ENCODE measurements at places on chromosomes 2 and 18. TPM values are rescaled to one million over a fixed set of nuclear protein-coding genes. Genes with fewer than 3 reads are reported as not detected.

Gene DNAJC5G
- total RNA-seq: 0.44 TPM

DNA sequence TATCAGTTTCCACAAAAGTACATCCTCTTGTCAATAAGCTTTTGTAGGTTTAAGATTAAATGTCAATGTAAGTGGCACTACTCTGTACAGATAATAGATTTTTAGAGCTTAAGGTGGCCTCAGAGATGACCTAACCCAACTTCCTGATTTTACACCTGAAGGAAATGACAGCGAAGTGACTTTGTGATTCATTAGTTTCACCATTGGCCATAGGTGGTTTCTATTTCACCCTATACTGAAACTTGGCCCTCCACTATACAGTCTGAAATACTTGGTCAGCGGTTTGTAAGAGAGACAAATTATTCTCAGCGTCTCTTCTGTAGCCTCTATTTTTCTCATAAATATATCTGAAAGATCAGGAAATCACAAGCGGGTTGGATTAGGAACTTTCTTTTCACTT is 330.4 kb upstream of the FAM98A start:
- H3K4me1 ChIP-seq: no peaks in the 10 kb centered on the region
- H3K4me3 ChIP-seq: no peak overlapping the region
- no peak for DNase-seq
- no peak overlapping the region for H3K27ac ChIP-seq
- no peaks in the 10 kb centered on the region for H3K36me3 ChIP-seq

GRCh38 chr2:111701266-111701665 is 182.7 kb downstream of the ANAPC1 start:
- no peak overlapping the region for H3K27ac ChIP-seq
- peaks cover 1% of the 10 kb centered on the region for H3K36me3 ChIP-seq
- H3K27me3 ChIP-seq: no peaks in the 10 kb centered on the region
- DNase-seq: peak; percentile 51

- DNase-seq: peak; percentile 64
- no peaks in the 10 kb centered on the region for H3K36me3 ChIP-seq
- peak overlapping the region; percentile 19 for H3K4me3 ChIP-seq
- H3K4me1 ChIP-seq: peaks cover 13% of the 10 kb centered on the region
- no peaks in the 10 kb centered on the region for H3K27me3 ChIP-seq
- H3K27ac ChIP-seq: no peak overlapping the region
These were observed 82.9 kb downstream of the TNS1 start for GRCh38 chr2:217919781-217920351.

Gene NAT8
- not detected for total RNA-seq

Gene DRC1
- total RNA-seq: not detected

Gene TNFAIP6
- 0.81 TPM for total RNA-seq

Gene HOXD10
- not detected for total RNA-seq

DNA sequence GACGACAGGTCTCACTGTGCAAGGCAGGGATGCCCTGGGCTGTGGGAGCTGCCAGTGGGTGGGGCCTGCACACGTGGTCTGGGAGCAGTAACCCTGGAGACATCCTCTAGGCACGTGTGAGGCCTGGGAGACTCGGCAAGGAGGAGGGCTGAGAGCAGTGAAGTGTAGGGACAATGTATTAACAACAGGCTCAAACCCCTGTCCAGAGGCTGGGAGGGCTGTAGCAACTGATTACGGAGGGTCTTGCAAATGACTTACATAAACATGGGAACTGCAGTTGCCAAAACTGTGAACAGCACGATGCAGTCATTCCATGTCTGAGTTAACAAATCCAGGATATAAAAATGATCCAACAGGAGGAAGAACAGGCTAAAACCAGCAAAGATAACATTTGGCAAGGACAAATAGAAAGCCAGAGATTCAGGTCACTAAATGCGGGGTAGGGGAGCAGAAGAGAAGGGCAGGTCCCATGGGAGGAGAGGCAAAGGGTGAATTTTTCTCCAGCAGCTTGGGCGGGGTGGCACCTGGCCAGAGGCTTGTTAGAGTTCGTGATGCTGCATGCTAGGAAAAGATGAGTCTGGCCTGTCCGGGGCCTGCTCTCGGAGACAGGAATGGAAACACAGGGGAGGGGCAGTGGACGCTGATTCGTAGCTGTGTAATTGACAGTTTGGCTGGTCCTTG is 44.9 kb downstream of the CYP27C1 start:
- peaks cover 4% of the 10 kb centered on the region for H3K36me3 ChIP-seq
- H3K27ac ChIP-seq: no peak overlapping the region
- H3K27me3 ChIP-seq: no peaks in the 10 kb centered on the region
- no peak overlapping the region for H3K4me3 ChIP-seq
- peaks cover 2% of the 10 kb centered on the region for H3K4me1 ChIP-seq

DNA sequence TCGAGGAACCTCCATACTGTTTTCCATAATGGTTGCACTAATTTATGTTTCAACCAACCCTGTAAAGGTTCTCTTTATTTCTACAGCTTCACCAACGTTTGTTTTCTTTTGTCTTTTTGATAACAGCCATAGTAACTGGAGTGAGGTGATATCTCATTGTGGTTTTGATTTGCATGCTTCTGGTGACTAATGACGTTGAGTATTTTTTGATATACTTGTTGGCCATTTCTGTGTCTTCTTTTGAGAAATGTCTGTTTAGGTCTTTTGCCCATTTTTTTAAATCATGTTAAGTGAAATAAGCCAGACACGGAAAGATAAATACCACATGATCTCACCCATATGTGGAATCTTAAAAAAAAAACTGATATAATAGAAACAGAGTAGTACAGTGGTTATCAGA is 74.8 kb upstream of the SMIM21 start:
- no peak for DNase-seq
- H3K4me1 ChIP-seq: no peaks in the 10 kb centered on the region
- no peaks in the 10 kb centered on the region for H3K36me3 ChIP-seq

Gene PLCD4
- total RNA-seq: 0.42 TPM

DNA sequence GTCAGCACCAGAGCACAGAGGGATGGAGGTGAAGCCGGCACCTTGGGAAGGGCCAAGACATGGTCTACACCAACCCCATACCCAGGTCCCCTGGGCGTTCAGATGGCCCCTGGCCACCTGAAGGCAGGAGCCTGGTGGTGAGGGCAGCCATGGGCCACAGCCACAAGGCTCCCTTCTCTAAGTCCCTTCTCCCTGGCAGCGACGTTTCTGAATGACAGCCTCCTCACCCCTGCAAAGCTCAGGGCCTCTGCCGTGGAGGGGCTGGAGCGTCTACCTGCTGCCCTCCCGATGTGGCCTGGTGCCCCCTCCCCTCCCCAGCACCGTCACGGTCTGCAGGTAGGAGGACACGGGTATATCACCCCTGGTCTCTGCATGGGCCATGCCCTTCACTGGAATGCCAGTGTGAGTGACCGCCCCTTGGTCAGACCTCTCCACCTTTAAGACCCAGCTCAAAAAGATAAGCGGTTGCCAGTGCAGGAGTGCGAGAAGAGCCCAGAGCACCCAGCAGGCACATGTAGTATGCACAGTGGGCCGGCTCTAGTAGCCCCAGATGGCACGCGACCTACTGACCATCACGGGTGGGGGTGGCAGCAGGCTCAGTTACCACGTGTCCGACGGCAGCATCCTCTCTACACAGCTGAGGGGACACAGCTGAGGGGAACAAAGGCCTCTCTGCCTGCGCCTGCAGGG is 46.6 kb downstream of the HS6ST1 start:
- no peaks in the 10 kb centered on the region for H3K4me1 ChIP-seq
- H3K27me3 ChIP-seq: no peaks in the 10 kb centered on the region
- peaks cover 45% of the 10 kb centered on the region for H3K36me3 ChIP-seq
- no peak overlapping the region for H3K27ac ChIP-seq

- H3K36me3 ChIP-seq: peaks cover 50% of the 10 kb centered on the region
- no peaks in the 10 kb centered on the region for H3K4me1 ChIP-seq
- no peaks in the 10 kb centered on the region for H3K27me3 ChIP-seq
- peak; percentile 53 for DNase-seq
- no peak overlapping the region for H3K4me3 ChIP-seq
These were observed 87.9 kb downstream of the PXDN start for GRCh38 chr2:1656326-1656960.

Gene TFPI
- total RNA-seq: 5.8 TPM

Gene VWC2L
- not detected for total RNA-seq

Gene ZNF521
- total RNA-seq: 3.3 TPM

Gene CRYGD
- not detected for total RNA-seq

DNA sequence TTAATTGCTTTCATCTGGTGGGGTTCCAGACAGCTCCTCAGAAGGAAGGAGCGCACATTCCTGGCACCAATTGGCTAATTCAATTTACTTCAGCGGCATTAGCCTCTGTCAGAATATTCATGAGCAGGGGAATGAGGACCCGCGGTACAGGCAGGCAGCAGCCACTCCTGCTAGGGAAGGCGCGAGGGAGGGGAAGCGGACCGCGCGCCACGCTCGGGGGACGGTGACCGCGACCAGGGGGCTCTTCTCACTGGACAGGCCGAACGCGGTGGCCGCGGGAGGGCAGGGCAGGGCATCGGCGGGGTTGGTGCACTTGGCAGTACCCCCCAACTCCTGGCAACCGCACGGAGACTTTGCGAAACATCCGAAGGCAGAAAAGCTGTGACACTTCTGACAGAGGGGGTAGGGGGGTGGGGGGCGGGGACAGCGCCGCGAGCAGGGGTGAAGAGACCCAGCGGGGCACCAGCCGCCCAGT is at the start of gene CDH20:
Gene CDH20 (plus strand): TSS at position 160 of the 475 bp plus-strand sequence.
- peaks cover 4% of the 10 kb centered on the region for H3K27me3 ChIP-seq
- H3K4me3 ChIP-seq: peak within 1 kb of the TSS; percentile 92
- no peak within 1 kb of the TSS for H3K27ac ChIP-seq
- DNase-seq: peak; percentile 72
- no peaks in the 10 kb centered on the region for H3K4me1 ChIP-seq

- peaks cover 9% of the 10 kb centered on the region for H3K36me3 ChIP-seq
- H3K4me3 ChIP-seq: no peak overlapping the region
- H3K4me1 ChIP-seq: no peaks in the 10 kb centered on the region
- no peak for DNase-seq
These were observed 265.4 kb upstream of the UBE2E3 start for GRCh38 chr2:180715044-180715443.

DNA sequence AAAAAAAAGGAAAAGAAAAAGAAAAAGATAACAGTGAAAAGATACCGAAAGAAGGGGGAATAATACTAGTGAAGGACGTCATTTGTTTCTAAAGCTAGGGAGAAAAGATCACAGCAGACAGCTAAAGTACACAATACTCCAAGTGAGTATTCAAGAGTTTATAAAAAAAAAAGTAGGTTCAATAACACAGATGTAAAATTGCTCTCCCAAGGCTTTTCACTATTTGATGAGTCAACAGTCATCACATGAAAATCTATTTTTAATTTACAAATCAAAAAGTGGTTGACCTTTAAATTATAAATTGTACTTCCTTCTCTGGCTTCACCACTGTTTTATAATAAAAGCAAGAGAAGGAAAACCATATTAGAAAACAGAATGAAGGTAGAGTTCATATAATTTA is 144.0 kb downstream of the ZRANB3 start:
- DNase-seq: no peak
- H3K27ac ChIP-seq: no peak overlapping the region
- no peaks in the 10 kb centered on the region for H3K4me1 ChIP-seq
- H3K4me3 ChIP-seq: no peak overlapping the region
- peaks cover 15% of the 10 kb centered on the region for H3K36me3 ChIP-seq

Gene ASB18
- not detected for total RNA-seq

DNA sequence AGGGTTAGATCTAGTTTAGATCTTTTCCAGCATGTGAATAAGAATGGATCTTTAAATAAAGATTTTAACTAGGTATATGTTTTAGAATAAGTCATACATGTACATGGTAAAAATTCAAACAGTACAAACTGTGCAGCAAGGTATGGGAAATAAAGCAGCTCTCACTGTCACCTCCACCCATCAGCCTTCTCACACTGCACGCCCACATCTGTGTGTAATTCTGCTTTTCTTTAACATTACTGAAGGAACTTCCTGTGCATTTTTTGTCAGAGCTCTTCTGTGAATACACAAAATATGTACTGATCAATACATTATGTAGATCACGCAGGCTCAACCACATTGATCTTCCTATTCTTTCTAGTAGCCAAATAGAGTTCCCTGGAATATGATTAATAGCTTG is 3.4 kb downstream of the CASP8 start:
- no peak overlapping the region for H3K27ac ChIP-seq
- no peaks in the 10 kb centered on the region for H3K4me1 ChIP-seq
- no peak overlapping the region for H3K4me3 ChIP-seq
- no peaks in the 10 kb centered on the region for H3K36me3 ChIP-seq

DNA sequence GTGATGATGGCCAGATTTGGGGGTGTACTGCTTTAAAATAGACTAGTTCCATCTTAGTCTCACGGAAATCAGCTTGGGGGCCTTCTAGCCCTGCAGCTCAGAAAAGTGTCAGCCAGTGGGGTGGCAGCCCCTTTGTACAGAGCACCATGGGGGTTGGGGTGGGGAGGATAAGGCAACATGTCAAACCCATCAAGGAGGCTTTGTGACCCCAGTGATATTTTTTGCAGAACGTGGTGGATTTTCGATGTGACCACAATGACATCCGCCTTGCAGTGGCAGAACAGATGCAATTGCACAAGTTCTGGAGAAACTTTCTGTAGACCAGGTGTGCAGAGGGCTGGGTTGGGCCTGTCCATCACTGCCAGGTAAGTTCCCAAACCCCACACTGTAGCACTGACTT is 3.0 kb upstream of the CD8A start:
- H3K36me3 ChIP-seq: peaks cover 7% of the 10 kb centered on the region
- no peak overlapping the region for H3K27ac ChIP-seq
- no peaks in the 10 kb centered on the region for H3K4me1 ChIP-seq
- peaks cover 34% of the 10 kb centered on the region for H3K27me3 ChIP-seq
- DNase-seq: no peak

GRCh38 chr2:224941960-224942359 is 100.3 kb downstream of the DOCK10 start:
- H3K4me1 ChIP-seq: peaks cover 8% of the 10 kb centered on the region
- no peak overlapping the region for H3K27ac ChIP-seq
- H3K27me3 ChIP-seq: no peaks in the 10 kb centered on the region
- H3K36me3 ChIP-seq: no peaks in the 10 kb centered on the region
- peak; percentile 36 for DNase-seq

Gene ADGRF3
- 0.09 TPM for total RNA-seq

Gene CTIF
- 14.4 TPM for total RNA-seq

Gene MPP4
- not detected for total RNA-seq

DNA sequence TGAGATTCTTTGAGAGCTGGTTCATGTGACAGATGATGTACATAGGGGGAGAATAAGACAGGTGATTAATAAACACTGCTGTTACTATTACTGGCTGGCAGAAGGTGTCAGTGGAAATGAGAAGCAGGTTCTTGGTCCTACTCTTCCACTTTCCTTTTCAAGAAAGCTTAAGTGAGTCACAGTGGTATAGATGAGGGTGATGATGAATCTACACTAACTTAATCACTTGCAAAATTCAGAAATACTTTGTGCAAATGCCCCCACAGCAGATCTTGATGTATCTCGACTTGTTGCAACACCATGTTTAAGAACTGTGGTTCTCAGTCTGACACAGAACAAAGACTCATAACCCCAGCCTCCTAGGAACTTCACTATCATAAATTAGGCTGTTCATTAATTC is 35.9 kb upstream of the MGAT5 start:
- H3K4me1 ChIP-seq: peaks cover 11% of the 10 kb centered on the region
- H3K27ac ChIP-seq: no peak overlapping the region
- peaks cover 10% of the 10 kb centered on the region for H3K36me3 ChIP-seq
- H3K27me3 ChIP-seq: no peaks in the 10 kb centered on the region

- H3K4me1 ChIP-seq: peaks cover 8% of the 10 kb centered on the region
- H3K36me3 ChIP-seq: no peaks in the 10 kb centered on the region
These were observed 101.4 kb downstream of the CPO start for GRCh38 chr2:207040696-207041095.
